ENCODE measurements at places on chromosomes 7 and 10.

GRCh38 chr7:29806208-29806994, at the start of gene WIPF3:
TSS of gene WIPF3 (plus strand) at chr7:29806508. CDS start at chr7:29834725, 28,217 bp downstream.
- DNase-seq: peak; percentile 68

- DNase-seq: no peak
These were observed 496.9 kb downstream of the CCSER2 start for GRCh38 chr10:84825330-84825729.

DNA sequence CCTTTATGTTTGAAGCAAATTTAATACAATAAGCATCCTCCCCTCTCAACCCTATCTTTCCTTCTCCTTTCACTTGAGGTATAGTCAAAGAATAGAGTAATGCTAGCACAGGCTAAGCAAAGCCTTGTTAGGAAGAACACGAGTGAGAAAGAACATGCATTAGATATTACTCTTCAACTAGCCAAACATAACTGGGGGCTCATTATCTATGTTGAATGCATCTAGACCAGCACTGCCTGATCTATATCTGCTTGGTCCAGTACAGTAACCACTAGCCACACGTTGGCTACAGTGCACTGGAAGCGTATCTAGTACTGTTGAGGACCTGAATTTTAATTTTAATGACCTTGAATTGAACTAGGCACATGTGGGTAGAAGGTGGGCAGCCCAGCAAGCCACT, 21.0 kb downstream of the SFMBT2 start:
- no peak for DNase-seq

DNA sequence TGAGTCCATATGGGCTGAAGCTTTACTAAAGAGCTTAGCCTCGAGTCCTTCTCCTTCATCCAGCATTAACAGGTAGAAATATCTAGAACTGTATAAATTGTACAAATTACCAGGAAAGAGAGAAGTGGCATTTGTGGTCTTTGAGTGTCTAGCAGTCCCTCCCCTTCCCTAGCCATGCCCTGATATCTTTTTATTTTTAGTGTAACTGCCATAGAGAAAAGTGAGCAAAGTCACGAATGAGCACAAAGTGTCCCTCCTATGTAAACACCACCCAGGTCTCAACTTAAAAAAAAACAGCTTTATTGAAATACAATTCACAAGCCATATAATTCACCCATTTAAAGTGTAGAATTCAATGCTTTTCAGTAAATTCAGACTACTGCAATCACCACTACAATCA, 339.0 kb upstream of the ZMIZ1 start:
- DNase-seq: no peak

- no peak for DNase-seq
These were observed 13.6 kb downstream of the PRXL2A start for GRCh38 chr10:80421707-80422536.

GRCh38 chr10:78276139-78276538, 242.5 kb downstream of the RPS24 start:
- DNase-seq: no peak

DNA sequence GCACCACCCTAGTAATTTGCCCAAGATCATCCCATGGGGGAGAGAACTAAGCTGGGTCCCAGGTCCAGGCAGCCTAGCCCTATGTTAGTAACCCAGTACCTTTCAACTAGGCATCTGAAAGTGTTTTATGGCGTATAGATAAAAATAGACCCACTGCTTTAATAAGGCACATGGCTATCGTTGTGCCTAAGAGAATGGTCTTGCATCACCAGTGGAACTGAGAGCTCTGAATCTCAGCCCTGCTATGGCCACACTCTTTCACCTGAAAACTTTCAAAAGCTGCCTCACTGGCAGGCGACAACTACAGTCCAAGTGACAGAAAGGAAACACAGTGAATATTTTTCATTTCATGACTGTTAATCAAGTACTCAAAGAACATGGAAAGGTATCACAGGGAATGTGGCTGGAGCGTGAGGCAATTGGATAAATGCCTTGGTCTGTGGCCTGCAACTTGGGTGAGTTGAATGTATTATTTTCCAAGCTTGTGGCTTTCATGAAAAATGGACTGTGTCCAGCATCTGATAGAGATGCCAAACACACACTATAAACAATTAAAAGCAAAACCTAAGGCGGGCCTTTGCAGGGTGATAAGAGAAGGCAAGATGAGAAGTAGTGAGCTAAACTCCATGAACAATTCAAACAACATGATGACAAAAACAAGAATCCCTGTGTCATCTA, 18.0 kb upstream of the SFMBT2 start:
- DNase-seq: no peak

GRCh38 chr7:17069146-17069545, 187.4 kb upstream of the AGR3 start:
- no peak for DNase-seq

DNA sequence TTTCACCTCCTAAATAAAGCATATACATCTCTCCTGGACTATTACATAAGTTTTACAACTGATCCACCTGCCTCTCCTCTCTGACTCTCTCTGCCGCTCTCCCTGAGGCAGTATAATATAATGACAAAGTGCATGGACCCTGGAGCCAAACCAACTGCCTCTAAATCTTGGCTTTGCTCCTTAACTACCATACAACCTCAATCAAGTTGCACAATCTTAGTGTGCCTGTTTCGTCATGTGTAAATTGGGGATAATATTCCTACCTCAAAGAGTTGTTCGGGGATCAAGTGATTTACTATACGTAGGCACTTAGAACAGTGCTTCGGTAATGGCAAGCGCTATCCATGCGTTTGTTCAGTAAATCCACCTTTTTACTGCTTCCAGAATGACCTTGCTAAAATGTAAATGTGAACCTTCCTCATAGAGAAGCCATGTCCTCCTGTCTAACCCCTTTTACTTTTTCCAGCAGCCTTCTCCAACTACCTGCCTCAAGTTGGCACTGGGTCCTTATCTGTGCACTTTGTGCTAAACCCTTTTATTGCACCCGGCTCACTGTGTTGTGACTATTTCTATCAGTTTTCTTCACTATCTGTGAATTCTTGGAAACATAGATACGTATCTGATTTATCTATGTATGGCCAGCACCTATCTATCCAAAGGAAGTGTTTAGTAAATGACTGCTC, 30.6 kb upstream of the DLD start:
- no peak for DNase-seq

DNA sequence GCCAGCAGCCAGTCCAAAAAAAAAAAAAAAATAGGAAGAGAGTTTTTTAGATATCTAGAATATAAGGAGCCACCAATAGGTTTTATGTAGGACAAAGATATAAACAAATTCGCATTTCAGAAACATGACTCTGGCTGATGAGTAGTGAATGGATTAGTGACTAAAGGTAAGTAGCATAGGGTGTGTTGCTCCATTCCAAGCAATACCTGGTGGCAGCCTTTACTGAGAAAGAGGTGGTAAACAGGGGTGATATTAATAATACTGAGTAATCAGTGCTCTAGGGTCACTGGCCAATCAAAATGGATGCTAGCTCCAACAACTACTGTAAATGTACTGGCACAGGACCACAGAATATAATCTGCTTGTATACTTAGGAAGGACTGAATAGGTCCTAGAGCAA, 45.5 kb upstream of the RAB11FIP2 start:
- DNase-seq: no peak

DNA sequence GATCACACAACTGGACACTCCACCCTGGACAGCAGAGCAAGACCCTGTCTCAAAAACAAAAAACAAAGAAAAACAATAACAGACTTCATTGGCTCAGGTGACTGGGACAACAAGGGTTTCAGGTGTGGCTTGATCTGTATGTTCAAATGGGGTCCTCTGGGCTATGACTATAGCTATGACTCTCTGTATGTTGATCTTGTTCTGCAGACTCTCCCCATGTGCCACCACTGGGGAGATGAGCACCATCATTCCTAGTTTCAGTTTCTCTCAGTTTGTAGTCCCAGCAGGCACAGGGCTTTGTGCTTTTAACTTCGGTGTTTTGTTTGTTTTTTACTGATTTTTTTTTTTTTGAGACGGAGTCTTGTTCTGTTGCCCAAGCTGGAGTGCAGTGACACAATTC, 53.8 kb downstream of the SUFU start:
- no peak for DNase-seq

- no peak for DNase-seq
These were observed 104.7 kb downstream of the ST8SIA6 start for GRCh38 chr10:17349717-17350116.

GRCh38 chr7:105909742-105910141, 33.3 kb upstream of the ATXN7L1 start:
- no peak for DNase-seq

DNA sequence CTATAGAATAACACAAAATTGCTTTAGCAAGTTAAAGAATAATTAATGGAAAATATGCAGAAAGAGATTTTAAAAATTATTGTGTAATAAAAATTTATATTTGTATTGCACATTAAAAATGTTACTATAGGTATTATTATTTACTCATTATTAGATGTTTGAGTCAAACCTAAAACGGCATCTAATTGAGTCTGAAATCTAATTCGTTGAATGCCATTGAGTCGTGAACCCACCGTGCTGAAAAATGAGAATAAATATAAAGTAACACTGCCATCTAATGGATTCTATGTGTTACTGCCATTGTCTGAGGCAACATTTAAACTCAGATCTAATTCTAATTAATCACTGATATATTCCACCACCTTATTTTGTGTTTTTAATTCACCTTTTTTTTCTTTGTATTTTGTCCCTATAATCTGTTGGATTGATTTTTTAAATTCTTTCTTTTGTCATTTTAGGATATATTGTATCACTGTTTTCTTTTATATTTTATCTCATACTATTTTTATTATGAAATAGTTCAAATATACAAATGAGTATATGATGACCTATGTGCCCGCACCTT, 62.2 kb downstream of the SAMD9 start:
- no peak for DNase-seq

DNA sequence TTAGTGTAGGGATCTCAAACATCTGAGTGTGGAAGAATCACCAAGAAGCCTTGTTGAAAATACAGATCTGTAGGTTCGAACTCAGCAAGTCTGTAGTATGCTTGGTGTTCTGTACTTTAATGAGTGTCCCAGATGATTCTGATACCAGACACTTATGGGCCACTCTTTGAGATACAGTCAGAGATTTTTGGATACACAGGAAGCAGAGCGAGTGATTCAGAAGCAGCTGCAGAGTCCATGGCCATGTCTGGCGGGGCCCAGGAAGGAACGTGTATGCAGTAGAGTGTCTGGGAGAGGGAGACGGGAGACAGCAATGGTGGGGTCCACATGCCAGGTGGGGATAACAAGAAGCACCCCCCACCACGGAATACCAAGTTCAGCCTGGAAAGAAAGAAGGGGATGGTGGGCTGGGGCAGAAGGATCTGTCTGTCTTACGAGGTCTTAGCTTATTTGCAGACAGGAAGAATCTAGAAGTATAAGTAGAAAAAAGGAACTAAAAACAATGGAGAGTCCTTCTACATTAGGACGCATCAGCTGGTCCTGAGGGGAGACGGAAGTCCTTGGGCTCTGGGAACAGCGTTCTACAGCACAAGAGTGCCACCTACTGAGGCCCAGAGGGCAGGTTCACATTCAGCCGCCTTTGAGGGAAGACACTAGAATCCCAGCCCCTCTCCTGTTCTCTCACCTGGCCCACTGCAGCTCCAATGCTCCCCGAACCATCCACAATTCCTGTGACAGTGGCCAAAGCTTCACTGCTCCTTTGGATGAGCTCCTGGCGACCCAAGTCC, 55.4 kb downstream of the SLC37A3 start:
- DNase-seq: peak; percentile 31

- no peak for DNase-seq
These were observed 282.1 kb upstream of the LRGUK start for GRCh38 chr7:133845005-133845404.

- peak; percentile 62 for DNase-seq
These were observed 228.2 kb downstream of the PTEN start for GRCh38 chr10:88091490-88092061.

- peak; percentile 10 for DNase-seq
These were observed 129.0 kb upstream of the C7orf33 start for GRCh38 chr7:148461392-148462179.

GRCh38 chr7:79786187-79786586, 332.7 kb upstream of the MAGI2 start:
- DNase-seq: no peak

GRCh38 chr7:143210541-143210940, 11.3 kb upstream of the TAS2R40 start:
- no peak for DNase-seq

GRCh38 chr7:78179211-78179610, 380.6 kb downstream of the PHTF2 start:
- DNase-seq: no peak

- no peak for DNase-seq
These were observed 65.2 kb downstream of the TLL2 start for GRCh38 chr10:96448558-96448957.

GRCh38 chr7:109637428-109637990, 1067.8 kb downstream of the DNAJB9 start:
- no peak for DNase-seq

- DNase-seq: no peak
These were observed 191.2 kb upstream of the PRSS1 start for GRCh38 chr7:142557971-142558582.

DNA sequence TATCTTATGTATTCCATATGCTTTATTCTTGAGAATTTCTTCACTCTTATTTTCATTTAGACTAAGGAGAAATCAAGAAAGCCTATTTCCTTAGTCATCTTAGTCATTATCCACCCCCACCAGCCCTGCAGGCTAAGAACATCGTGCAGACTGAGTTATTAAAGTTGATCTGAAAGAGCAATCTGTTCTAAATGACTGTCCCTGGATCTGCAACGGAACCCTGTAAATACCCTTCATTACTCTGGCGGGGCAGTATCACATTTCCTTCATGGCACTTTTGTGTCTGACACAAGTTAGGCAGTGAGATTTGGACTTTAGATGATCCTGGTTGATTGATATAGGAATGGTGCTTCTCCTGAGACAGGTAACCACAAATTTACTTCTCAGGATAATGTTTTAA, 3.5 kb upstream of the MYPN start:
- DNase-seq: no peak

DNA sequence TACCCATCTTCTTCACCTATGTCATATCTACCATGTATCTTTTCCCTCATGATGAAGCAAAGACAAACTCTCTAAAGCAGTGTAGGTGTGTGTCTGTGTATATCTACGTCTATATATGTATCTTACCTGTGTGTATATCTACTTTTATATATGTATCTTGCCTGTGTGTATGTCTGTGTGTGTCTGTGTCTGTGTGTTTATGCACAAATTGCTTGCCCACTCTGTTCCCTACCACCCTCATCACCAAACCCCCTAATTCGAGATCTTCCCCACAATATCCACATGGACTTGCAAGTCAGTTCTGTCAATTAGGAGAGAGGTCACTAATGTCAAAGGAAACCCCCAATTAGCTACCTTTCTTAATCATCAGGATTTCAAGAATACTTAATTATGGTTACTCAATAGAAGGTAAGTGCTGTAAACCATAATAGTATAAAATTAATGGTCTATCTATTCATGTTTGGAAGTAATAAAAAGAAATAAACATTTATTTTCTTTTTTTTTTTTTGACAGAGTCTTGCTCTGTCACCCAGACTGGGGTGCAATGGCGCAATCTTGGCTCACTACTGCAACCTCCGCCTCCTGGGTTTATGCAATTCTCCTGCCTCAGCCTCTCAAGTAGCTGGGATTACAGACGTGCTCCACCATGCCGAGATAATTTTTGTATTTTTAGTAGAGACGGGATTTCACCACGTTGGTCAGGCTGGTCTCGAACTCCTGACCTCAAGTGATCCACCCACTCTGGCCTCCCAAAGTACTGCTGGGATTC, 43.6 kb downstream of the ANKRD61 start:
- DNase-seq: no peak
